ENCODE measurements at places on chromosomes 7 and 10.

DNA sequence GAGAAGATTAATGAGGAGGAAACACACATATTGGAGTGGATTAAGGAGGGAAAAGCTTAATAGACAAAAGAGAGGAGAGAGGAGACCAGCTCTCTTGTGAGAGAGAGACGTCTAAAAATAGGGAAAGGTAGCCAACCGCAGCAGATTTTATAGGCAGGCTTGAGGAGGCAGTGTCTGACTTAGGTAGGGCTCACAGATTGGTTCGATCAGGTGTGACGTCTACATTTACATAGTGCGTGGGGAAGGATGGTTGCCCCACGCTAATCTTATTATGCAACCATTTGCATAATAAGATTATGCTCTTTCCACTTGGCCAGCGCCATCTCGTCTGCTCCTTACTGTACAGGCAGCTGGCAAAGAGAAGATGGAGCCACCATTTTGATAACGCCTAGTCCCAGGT, 122.0 kb downstream of the MARCHF5 start:
- no peak for DNase-seq

- no peak for DNase-seq
These were observed 146.6 kb downstream of the REEP3 start for GRCh38 chr10:63667596-63668480.

DNA sequence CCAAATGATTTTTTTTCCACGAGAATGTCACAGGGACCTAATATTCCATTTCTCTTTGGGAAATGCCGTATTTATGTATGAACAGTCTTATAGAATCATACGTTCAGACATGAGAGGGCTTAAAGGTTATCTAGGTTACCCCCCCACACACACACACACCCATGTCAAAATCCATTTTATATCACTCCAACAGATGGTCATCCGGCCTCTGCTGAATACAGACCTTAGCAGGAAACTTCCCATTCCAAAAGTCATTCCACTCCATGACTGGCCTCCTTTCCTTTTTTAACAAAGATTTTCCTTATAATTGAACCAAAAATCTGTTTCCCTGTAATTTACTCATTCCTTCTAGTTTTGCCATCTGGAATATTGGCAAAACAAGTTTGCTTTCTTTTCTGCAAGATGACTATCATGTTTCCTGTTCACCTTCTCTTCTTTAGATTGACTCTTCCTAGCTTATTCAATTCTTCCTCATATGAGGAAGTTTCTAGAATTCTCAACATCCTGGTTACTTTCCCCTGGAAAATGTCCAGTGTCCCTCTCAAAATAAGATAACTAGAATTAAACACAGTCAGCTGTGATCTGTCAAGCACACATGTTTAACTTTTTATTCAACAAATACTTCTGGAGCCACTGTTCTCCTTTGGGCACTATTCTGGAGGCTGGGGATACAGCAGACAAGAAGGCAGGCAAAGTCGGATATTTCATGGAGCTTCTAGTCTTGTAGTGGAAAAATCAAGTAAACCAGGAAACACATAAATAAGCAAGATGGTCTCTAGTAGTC, 276.5 kb upstream of the LRGUK start:
- DNase-seq = no peak

GRCh38 chr10:96695366-96695765, 24.9 kb downstream of the PIK3AP1 start:
- DNase-seq = no peak

DNA sequence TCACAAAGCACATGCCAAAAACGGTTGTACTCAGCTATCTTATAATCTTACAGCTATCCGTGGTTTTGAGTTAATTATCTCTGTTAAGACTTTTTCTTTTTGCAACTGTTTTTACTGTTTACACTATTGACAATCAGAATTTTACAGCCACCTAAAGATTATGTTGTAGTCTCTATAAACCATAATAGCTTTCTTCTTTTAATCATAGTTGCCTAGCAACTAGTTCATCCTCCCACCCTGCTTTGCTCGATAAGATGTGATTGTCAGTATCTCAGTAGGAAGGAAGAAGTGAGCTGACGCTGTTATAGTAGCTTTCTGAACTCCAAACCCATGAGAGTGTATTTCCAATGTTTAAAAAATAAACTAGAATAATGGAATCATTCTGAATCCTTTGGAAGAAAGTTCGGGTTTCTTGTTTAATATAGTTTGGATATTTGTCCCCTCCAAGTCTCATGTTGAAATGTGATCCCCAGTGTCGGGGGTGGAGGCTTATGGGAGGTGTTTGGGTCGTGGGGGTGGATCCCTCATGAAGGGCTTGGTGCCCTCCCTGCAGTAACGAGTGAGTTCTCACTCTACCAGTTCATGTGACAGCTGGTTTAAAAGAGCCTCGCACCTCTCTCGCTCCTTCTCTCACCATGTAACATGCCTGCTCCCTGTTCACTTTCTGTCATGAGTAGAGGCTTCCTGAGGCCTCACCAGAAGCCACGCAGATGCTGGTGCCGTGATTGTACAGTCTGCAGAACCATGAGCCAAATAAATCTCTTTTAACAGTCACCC, 68.1 kb downstream of the SVOPL start:
- DNase-seq = no peak

- no peak for DNase-seq
These were observed 152.9 kb upstream of the INHBA start for GRCh38 chr7:41855798-41856197.

DNA sequence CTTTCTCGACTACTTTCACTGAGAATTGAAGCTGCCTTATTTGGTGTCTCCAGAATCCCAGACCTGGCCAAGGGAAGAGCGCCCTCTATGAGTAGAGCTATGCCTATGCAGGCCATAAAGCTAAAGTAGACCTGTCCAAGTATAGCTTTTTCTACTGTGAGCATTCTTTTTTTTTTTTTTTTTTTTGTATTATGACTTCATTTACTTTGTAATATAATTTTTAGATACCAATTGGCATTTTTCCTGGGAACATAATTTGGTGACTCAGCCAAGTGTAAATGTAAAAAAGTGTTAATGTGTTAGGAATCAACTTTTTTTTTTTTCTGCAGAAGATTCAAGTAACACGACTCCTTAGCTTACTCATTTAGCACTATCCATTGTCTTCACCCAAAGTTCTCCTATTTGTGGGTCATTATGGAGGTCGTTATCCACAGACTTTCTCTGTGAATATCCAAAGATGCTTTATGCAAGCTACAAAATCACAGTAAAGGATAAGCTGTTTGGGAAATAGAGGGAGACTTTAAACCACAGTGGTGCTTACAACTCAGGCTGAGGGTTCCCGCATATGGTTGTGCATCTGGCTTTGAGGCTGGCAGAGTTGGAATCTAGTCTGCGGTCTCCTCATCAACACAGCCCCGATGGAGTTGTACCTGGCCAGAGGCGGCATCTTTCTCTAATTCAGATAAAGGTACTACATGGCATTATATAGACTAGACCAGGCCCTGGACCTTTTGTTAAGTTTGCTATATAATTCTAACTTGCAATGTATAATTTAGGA, 1040.2 kb upstream of the SORCS1 start:
- DNase-seq = no peak

- DNase-seq = no peak
These were observed 40.5 kb upstream of the PPP2R2D start for GRCh38 chr10:131860311-131860710.

DNA sequence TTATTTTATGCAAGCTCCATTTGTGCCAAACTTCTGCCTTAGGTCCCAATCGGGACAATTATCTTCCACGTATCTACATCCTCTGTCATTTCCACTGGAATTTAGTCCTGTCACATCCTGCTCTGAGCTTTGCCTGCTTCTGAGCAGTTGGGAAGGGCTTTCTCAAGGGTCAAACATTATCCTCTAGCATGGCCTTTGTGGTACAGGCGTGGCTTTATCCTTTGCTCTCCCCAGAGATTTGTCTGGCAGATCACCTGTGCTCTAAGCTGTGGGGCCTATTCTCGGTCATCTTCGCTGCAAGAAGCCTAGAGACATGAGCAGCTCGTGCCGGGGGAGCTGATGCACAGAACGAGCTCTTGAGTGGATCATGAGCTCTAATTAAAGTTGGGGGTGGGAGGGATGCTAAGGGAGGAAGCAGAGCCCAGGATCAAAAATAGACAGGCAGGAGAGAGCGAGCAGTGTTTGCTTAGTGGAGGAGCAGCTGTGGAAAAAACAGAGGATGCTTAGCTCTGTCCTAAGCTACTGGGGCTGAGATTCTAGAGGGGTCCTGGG, 19.8 kb upstream of the TMEM273 start:
- DNase-seq = peak; percentile 47

Measured in NCI-H187 treated with DMSO at 0.1 percent for 48 hours (cell line).